T-helper 1 cell treated with Interleukin-12 subunit alpha and Interleukin-12 subunit beta and Interleukin-4 antibody, amounts not matched to agents 30 ng/mL and 1 ng/mL, for 36 hours (primary cell): ENCODE measurements at places on chromosomes 7 and 10. TPM values are rescaled to one million over a fixed set of nuclear protein-coding genes. Genes with fewer than 3 reads are reported as not detected.

Gene NEUROG3
- total RNA-seq: not detected in 2 replicates

Gene IQUB
- total RNA-seq: 0.10 TPM in 1 of 2 replicates, not detected in the other

Gene CALHM1
- 0.17 and 0.25 TPM in 2 replicates for total RNA-seq

Gene VPS41
- 66.0 and 70.6 TPM in 2 replicates for total RNA-seq

Gene BTBD16
- not detected in 2 replicates for total RNA-seq

Gene TBXAS1
- total RNA-seq: 6.0 and 7.2 TPM in 2 replicates

Gene GPRIN2
- not detected in 2 replicates for total RNA-seq
